ENCODE measurements at places on chromosomes 3 and 15.

- DNase-seq: peak; percentile 64
Observed at GRCh38 chr15:25437777-25438600, 835 bp downstream of the UBE3A start.

DNA sequence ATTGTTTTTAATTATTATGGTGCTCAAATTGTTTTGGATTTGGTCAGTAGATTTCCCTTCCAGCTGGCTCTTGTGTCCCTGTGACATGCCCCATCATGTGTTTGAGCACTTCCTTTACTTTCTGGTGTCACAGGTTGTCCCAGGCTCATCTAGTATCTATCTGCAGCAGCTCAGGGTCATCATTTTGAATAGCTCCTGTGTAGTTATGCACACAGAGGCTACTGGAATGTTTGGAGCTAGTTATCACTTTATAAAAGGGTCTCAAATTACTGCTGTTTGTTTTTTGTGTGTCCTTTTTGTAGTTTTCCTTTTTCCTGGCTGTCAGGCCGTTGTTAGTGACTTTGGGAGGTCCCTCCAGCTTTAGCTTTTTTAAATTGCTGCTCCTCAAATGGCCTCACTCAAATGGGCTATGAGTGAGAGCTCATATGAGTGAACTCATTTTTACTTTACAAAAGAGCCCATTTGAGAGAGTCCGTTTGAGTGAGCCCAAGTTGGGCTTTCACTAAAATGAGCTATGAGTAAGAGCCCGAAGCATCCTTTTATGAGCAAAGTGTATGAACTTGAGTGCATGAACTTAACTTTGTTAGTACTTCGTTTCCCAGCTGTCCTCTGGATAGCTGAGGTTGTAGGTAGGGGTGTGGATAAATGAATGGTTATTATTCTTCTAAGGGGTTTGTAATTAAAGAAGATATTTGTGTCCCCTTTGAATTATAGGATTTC lies 43.8 kb downstream of the SQOR start:
- DNase-seq: no peak

GRCh38 chr3:173823911-173824460 lies 426.4 kb downstream of the NLGN1 start:
- DNase-seq: no peak

GRCh38 chr3:182349951-182350517 lies 443.3 kb upstream of the ATP11B start:
- no peak for DNase-seq

DNA sequence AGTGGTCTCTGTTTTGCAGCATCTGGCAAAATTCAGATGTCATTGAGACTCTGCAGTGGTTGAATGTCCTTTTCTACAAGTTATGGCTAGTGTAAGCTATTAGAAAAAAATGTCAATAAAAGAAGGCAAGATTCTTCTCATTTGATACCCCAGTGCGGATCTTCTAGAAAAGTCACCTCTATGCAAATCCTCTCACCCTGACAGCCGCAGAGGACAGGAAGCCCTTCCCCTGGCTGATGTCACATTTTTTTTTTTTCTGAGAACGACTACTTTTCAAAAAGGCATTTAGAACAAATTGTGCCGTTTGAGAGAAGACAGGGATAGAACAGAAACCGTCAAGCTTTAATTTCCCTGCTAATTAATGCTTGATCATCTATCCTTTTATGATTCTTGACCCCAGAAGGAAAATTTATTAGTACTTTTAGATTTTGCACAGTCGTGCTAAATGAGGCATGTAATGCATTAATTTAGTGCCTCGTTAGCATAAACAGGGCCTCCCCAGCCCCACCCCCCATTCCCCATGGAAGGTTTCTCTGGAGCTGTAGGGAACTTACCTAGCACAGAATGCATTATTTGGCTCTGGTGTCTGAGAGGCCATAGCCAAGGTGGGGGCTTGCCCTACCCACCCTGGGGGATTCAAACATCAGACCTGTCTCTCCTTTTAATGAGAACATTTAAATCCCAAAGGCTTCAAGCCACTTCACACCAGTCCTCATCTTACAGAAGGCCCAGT lies 183.8 kb downstream of the OPA1 start:
- DNase-seq: no peak
